Renal cortex interstitium (tissue), 15 donors: ENCODE measurements at places on chromosomes 5 and 9. TPM values are rescaled to one million over a fixed set of nuclear protein-coding genes. Genes with fewer than 3 reads are reported as not detected.

DNA sequence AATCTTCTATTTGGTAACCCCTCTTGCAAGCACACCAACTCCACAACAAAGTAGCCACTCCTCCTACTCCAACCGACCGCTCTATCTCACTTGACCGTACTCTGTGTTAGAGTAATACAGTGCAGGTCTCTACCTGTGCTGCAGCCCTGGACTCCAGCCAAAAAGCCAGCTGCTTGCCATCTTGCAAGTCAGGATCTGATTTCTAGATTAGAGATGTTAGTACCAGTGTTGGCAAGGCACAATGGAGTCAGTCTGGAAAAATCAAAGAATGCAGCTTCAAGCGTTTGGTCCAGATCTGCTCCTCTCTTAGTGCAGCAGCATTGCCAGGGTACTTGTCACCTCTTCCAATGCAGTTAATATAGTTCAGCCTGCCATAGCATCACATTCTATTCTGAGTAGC lies 477.6 kb downstream of the ZSWIM6 start:
- DNase-seq, result no peak

- no peak for DNase-seq
Observed at GRCh38 chr5:154368041-154368800, 77.6 kb upstream of the SAP30L start.

- no peak for DNase-seq
Observed at GRCh38 chr5:138789771-138790242, 36.6 kb downstream of the CTNNA1 start.

CAVIN4 gene
- polyA plus RNA-seq, result 3.7 TPM
